ENCODE measurements at places on chromosomes 13 and 19.

DNA sequence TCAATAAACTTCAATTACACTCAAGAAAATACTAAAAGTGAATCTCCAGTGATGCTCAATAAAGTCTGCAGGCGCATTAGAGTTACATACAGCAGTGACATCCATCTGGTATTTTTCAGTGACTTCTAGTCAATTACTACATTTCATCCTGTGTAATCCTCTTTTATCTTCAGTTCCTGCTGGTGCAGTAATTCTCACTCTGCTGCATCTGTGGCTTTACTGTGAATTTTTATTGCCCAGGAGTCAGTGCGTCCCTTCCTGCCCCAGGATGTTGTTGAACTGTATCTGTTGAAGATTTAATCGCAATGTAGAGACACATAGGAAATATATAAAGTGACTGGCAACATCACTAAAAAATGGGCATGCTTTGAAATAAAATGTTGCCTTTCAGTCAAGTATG, 196.3 kb upstream of the TMTC4 start:
- no peak for DNase-seq

- no peak for DNase-seq
Measured at GRCh38 chr13:24652359-24652758, 27.8 kb upstream of the ATP12A start.

DNA sequence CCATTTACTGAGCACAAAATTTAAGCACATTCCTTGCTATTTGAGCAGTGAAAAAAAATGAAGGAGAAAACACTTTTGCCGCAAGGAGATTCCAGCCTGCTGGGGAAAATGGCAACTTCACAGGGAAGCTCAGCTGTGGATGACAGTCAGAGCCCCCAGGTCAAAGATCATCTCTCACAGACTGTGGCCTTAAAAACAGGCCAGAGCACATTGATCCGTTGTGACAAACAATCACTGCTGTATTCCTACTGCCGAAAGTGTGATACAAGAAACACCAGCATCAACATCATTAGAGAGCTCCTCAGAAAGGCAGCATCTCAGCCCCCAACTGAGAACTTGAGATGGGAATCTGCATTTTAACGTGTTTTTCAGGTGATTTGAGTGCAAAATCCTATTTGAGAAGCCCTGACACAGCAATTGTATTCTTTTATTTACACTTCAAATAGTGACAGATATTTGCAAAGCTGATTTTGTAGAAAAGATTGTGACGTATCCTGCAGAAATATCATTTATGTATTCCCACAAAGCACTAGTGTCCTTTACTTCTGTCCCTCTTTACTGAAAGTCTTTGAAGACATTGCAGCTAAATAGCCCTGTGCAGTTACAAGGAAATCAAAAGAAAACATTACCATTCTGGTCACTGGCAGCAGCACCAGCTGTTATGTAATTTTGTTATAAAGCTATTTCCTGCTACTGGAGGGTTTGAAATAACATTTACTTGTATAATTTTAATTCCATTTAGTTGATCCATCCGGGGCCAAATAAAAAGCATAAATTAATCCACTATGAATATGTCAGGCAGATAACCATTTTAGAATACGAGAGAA, 652.0 kb downstream of the LIG4 start:
- DNase-seq: no peak

DNA sequence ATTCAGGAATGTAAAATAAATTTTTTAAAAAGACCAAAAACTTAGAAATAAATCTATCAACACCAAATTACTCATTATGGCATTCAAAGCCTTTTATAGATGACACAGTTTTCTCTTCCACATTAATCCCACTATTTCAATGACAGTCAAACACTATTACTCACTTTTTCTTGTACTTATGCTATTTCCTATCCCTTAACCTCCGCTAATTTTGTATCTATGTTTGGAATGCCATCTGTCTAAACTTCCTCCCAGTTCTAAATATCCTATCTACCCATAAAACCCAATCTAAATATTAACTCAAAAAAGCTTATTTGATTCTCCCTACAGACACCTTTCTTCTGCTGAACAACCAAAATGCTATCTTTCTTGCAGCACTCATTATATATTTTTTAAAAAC, 203.5 kb downstream of the ENOX1 start:
- DNase-seq: no peak

GRCh38 chr19:39953915-39954314, 17.1 kb upstream of the PSMC4 start:
- no peak for DNase-seq

GRCh38 chr19:1153891-1154730, 20.0 kb downstream of the SBNO2 start:
- no peak for DNase-seq

DNA sequence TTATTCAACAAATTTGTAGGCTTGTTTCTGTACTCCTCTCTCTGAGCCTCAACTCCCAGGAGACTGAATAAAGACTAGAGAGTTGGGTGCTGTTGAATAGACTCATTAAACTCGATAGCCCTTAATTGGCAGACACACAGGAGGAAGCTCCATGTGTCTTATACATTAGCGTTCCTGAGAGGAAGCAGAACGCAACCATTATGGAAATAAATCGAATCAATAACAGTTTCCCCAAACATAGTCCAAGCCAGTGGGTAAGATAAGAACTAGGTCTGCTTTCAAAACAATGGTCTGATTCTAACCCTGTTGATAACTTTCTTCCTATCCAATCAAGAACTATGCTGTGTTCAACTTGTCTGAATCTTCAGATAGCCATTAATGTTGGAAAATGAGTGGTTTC, 118.1 kb upstream of the FNDC3A start:
- no peak for DNase-seq

DNA sequence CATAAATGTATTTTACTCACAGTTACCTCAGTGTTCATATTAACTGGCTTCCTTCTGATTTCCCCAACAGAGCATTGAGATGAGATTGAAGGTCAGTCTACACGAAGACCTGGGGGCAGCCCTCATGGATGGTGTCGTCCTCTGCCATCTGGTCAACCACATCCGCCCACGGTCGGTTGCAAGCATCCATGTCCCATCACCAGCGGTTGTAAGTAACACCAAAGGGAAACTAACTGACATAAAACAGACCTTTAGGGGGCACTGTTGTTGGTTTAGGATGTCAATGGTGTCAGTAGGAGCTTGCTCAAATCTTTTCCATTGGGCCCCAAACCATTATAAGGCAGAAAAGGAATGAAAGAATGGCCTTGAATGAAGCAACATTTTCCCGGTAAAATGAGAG, 68.2 kb downstream of the ESD start:
- DNase-seq: no peak

- no peak for DNase-seq
Measured at GRCh38 chr19:50384685-50385535, 763 bp downstream of the POLD1 start.

DNA sequence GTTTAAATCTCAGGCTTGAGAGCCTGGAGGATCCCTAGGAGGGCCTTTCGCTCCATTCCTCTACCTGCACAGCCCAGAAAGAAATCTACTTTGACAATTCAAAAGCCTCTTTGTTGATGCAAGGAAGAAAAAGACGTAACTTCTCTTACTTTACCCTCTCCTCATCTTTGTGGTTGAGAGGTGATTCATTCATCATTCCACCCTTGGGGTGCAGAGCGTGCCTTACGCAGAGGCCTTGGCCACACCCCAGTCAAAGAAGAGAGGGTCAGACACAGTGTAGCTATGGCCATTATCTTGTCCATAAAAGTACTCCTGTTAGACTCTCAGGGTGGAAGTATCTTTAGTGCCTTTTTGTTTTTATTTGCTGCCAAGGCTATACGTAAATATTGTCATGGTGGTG, 184.0 kb downstream of the IRS2 start:
- DNase-seq: no peak

DNA sequence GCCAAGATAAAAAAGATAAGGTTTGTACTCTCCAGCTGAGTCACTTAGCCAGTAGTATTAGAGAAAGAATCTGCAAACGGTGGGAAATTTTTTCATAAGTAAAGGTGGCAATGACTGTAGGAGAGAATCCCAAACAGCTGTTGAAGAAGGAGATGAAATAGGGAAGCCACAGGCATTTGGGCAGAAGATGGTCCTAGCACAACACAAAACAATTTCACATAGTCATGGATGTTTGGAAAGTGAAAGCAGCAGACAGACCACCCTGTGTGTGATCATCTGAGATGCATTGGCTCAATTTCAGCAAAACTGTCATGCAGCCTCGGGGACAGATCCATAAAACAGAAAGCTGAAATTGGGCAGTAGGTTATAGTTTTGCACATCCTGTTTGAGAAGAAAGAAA, 2832.4 kb downstream of the PCDH9 start:
- DNase-seq: no peak

- no peak for DNase-seq
Measured at GRCh38 chr19:20431826-20432225, 133.8 kb downstream of the ZNF737 start.

- DNase-seq: no peak
Measured at GRCh38 chr13:50645092-50645491, 198.4 kb downstream of the DLEU7 start.

DNA sequence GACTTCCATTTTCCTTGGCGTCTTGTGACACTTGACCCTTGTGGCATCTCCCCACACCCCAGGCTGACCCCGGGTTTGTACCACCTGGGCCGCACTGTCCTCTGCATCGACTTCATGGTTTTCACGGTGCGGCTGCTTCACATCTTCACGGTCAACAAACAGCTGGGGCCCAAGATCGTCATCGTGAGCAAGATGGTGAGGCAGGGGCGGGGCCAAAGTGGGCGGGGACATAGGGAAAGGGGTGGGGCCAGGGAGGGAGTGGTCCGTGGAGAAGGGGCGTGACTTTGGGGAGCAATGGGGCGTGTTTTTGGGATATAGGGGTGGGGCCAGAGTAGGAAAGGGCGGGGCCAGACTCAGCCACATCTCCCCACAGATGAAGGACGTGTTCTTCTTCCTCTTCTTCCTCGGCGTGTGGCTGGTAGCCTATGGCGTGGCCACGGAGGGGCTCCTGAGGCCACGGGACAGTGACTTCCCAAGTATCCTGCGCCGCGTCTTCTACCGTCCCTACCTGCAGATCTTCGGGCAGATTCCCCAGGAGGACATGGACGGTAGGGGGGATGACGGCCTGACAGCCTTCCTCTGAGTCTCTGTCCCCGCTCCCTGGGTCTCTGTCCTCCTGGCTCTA, 42.8 kb downstream of the TRPM4 start:
- peak; percentile 73 for DNase-seq

DNA sequence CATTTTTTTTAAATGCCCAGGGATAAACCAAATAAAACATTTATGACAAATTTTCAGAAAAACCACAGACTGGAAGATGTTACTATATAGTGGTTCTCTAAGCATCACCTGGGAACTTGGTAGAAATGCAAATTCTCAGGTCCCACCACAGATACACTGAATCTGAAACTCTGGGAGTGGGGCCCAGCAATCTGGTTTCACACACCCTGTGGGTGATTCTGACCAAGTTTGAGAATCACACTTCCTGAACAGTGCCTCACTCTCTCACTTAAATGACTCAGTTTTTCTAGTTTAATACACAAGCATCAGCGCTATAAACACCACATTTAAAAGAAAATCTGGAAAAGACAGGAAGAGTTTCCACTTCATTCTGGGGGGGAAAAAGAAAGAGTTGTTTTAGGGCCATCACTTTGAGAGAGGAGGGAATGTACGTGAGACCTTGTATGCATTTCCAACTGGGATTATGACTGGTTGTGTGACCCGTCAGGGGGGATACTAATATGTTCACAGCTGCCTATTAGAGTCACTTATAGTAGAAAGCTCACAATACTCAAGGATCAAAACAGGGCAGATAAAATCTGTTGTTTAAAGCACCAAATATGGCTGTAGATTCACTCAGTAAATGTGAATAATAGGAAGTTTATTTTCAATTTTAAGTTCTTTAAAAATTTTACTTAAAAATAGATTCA, 567.7 kb downstream of the GPC6 start:
- no peak for DNase-seq

DNA sequence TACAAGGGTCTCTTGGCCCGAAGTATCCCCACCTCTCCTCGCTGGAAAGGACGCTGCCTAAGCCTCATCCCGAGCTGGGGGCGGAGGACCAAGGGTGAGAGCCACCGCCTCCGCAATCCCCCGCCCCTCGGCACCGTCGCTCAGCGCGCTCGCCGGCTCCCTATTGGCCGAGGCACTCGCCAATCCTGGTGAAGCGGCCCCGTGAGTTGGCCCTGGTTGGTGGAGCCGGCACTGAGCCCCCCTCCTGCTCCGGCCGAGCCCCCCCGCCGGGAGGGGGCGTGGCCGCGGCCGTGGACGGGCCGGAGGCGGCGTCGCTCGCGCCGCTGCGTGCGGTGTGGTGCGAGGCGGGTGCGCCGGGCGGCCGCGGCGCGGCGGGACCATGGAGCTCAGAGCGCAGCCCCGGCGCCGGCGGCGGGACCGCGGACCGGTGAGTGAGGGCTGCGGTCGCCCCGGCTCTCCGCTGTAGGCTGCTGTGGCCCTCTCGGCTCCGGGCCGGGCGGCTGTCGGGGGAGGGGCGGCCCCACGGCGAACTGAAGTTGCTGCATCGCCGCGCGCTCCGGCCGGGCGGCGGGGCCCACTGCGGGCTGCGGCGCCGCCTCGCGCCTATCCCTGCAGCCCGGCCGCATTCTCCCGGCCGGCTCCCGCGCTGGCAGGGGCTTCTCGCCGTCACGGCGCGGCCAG, at the start of gene WASF3:
Gene WASF3 (plus strand): TSS at position 291 of the 681 bp plus-strand sequence. CDS start 84,588 bp downstream, outside the sequence.
- peak; percentile 87 for DNase-seq

DNA sequence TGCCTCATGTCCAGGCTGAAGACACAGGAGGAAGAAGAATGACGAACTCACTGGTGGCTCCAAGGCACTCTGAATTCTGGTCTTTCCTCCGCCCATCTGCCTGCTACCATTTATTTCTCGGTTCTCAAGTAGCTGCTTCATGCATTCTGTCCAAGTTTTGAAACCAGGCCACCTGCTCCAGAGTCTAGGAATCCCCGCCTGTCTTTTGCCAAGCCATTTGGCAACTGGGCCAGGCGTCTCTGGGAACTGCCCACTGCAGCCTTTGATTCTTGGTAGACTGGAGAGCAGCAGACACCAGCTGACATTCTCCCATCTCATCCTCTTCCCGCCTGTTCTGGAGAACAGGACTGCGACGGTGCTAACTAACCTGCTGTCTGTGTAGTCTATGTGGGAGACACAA, 10.8 kb downstream of the SLC35E1 start:
- DNase-seq: no peak

DNA sequence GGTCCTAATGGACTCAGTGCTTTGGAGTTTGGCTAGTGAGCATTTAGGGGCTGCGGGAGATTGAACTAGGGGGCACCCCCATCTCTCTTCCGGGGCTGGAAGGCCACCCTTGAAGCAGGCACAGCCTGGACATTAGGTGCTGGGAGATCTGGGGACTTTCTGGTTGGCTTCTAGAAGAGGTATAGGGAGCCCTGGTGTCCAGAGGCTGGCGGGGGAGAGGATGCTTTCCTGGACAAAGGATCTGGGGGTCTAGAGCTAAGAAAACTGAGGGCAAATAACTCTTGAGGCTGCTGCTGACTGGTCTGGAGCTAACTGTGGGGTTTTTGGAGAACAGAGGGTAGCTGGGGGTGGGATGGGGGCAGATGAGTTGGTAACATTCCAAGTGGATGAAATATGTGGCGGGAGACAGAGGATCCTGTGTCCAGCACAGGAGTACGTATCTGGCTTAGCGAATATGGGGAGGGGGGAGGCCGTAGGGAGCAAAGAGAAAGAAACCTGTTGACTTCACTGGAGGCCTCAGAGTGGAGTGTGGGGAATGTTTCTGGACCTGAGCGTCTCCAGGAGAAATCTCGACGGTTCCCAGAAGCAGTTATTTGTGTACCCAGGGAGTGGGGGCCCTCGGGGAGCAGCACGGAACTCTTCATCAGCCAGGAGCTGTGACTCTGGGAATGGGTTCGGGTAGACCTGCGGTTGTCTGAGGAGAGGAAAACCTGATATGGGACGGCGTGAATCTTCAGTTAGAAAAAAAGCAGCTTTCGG, 1.4 kb downstream of the HNRNPUL1 start:
- DNase-seq: peak; percentile 18

- DNase-seq: no peak
Measured at GRCh38 chr13:29538652-29539040, 56.8 kb downstream of the SLC7A1 start.

GRCh38 chr13:31908696-31909411, 122.7 kb upstream of the FRY start:
- DNase-seq: no peak

Data from left colon (tissue), 2 donors.